ENCODE measurements at places on chromosomes 5 and 9.

DNA sequence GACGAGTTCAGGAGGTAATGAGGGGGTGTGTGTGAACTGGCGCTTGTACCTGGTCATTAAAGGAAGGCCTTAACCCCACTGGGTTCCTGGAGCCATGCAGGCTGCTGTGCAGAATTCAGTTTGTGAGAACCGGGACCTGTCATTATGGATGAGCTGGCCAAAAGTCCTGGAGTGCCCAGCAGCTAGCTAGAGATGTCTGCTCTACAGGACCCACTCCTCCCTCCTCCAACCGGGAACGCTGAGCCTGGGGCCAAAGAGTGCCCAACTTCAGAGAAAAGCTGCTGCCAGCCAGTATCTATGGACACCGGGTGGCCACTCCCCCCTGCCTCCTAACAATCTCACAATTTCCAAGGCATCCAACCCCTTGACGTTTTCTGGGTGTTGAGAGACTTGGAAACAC lies 1.2 kb downstream of the ENTREP1 start:
- no peak for DNase-seq

DNA sequence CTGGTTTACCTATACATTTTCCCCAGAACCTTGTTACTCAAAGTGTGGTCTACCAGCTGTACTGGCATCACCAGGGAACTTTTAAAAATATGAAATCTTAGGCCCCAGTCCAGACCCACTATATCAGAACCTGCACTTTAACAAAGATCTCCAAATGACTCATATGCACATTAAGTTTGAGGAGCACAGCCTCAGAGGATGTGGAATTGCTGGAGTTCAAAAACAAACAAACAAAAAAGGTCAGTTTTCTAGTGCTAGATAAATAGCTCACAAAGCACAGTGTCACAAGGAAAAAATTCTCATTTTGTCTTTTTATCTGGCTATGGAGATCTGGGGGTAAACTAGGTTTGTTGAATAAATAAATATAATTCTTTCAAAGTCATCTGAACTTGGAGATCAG lies 68.9 kb upstream of the ANKRD55 start:
- DNase-seq, result no peak

DNA sequence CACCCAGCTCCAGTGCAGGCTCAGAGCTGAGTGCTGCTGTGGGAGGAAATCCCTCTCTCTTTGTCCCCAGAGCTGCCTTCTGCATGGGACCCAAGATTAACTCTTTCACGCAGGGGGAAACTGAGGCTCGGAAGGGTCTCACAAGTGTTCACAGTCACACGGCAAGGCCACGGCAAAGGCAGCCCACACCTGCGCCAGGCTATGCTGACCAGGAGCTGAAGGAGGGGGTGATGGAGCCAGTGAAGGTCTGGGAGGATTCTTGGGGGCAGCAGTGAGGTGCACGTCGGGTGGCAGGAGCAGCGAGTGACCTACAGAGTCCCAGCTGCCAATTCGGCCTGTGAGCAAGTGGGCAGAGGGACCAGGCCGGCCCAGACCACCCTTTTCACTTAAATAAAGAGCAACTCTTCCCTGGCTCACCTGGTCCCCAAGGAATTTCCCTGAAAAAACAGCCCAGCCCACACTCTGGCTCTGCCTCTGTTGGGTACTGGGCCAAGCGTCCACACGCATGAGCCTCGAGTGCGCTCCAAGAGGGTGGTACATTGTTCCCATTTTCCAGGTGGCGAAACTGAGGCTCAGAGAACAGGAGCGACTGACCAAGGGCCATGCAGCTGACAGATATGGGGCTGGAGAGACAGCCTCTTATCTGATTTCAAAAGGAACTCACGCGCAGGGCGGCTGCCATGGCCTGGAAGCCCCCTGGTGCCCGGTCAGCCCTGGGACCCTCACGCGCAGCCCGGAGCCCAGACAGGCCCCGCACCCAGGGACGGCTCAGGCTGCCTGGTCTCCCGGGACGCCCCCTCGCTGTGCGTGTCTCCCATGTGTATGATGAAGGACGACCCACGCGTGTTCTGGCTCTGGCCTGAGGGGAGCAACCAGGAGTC lies 28.2 kb downstream of the SARDH start:
- no peak for DNase-seq

GRCh38 chr5:140575309-140575708 lies 10.7 kb downstream of the SLC35A4 start:
- no peak for DNase-seq

DNA sequence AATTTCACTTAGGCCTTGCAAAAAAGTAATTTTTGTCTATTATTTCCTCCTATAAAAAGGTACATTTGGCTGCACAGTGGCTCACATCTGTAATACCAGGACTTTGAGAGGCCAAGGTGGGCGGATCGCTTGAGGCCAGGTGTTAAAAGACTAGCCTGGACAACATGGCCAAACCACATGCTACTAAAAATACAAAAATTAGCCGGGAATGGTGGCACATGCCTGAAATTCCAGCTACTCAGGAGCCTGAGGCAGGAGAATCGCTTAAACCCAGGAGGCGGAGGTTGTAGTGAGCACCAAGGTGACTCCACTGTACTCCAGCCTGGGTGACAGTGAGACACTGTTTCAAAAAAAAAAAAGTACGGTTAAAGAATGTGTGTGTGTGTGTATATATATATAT lies 15.7 kb downstream of the NUP155 start:
- DNase-seq, result no peak

- no peak for DNase-seq
Observed at GRCh38 chr9:89437772-89438171, 60.1 kb downstream of the SEMA4D start.

- no peak for DNase-seq
Observed at GRCh38 chr5:66769030-66769733, 173.0 kb downstream of the MAST4 start.

DNA sequence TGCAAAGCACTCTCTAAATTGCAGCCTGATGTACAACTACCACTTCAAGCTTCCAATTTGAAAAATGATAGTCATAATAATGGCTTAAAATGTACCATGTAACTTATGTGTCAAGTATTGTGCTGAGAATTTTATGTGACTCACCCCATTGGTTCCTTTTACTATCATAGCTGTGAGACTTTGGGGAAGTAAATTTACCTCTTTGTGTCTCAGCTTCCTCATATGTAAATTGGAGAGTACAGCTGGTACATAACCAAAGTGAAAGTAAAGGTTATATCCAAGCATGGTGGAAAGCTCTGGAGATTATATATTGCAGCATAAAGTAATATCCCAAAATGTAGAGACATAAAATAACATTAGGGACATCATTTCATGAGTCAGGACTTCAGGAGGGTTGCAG lies 2200.4 kb upstream of the C9orf72 start:
- no peak for DNase-seq

GRCh38 chr5:180283026-180283615 lies 8.8 kb downstream of the MAPK9 start:
- no peak for DNase-seq

DNA sequence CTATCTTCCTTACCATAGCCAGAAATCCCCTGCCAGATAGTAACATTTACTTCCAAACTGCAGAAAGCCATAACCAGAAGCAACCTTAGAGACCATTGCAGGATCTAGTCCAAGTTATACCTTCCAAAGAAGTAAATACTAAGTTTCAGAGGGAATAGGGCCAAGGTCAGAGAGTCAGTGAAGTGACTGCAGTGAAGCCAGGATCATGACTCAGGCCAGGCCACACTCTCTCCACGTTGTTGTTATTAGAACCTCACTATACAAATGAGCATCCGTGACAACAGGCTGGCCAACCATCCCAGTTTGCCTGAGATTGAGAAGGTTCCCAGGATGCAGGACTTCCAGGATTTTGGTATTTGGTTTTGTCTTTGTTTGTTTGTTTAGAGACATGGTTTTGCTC lies 11.3 kb downstream of the ERAP1 start:
- DNase-seq, result no peak

DNA sequence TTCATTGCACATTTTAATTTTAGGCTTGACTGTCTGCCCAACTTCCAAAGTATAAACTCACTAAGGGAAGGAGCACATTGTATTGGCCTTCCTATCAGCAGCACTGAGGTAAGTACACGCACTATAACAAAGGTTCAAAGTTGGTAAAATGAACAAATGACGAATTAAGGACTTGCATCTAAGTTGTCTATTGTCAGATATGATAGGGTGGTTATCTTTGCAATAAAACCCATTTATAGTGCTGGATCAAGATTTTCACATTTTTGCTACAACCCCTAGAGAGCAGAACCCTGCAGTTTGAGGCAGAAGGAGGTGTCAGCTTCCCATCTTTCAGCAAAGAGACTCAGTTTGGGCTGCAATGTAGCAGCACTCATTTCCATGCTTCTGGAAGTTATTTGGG lies 5.1 kb downstream of the HOMER1 start:
- DNase-seq, result no peak

- DNase-seq, result no peak
Observed at GRCh38 chr5:36820900-36821299, 55.7 kb upstream of the NIPBL start.

DNA sequence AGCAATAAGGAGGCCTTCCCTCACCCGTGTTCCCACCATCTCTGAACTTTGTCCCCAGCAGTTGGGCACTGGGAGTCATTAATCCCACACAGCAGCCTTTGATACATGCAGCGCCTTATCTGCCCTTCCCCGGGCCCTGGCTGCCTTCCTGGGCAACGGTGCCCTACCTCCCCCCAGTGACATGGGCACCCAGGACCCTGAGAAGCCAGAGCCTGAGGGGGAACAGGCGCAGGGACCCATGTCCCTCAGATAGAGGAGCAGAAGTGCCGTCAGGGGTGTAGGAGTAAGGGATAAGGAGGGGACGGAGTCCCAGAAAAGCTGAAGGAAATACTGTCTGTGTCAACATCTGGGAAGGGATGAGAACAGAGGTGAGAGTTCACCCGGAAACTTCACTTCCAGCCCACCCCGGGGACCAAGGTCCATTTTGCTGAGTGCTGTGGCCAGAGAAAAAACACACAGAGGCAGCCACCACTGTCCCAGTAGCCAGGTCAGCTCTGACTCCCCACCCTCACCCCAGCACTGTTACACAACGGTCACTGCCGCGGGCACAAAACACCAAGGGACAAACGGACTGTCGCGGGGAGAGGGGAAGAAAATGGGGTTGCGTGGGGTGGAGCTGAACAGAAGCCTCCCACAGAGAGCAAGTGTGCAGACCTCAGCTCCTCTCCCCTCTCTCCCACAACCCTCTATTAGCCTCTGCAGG lies 3.8 kb downstream of the PCDH1 start:
- DNase-seq, result peak; percentile 40

DNA sequence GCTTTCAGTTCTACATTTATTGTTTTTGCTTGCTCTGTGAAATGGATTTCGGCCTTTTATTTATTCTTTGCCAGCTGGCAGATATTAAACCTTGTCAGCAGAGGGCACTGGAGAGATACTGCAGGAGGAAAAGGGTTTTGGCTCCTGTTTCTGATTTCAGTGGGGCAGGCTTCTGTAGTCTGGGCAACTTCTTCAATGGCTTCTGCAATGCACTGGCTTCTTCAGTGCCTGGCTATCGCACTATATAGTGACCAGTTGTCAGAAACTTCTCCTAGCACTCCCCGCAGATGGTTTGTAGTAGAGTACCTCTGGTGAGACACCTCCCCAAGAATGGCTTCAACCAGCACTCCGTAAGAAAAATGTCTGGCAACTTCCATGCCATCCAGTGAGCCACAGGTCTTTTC lies 3.2 kb upstream of the NFX1 start:
- peak; percentile 39 for DNase-seq

GRCh38 chr9:34059281-34059680 lies 10.6 kb upstream of the UBAP2 start:
- no peak for DNase-seq

DNA sequence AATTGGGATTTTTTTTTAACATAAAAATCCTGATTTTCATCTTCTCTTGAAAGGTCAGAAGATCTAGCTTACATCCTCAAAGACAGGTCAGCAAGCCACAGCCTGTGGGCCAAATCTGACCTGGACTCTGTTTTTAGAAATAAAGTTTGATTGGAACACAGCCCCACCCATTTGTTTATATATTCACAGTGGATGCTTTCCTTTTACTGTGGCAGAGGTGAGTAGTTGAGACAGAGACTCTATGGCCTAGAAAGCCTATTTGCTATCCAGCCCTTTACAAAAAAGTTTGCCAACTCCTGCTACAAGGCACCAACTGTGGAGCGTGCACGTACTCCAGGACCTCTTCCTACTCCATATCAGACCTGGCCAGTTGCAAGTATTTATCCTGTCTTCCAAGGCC lies 13.4 kb upstream of the CCNJL start:
- no peak for DNase-seq

DNA sequence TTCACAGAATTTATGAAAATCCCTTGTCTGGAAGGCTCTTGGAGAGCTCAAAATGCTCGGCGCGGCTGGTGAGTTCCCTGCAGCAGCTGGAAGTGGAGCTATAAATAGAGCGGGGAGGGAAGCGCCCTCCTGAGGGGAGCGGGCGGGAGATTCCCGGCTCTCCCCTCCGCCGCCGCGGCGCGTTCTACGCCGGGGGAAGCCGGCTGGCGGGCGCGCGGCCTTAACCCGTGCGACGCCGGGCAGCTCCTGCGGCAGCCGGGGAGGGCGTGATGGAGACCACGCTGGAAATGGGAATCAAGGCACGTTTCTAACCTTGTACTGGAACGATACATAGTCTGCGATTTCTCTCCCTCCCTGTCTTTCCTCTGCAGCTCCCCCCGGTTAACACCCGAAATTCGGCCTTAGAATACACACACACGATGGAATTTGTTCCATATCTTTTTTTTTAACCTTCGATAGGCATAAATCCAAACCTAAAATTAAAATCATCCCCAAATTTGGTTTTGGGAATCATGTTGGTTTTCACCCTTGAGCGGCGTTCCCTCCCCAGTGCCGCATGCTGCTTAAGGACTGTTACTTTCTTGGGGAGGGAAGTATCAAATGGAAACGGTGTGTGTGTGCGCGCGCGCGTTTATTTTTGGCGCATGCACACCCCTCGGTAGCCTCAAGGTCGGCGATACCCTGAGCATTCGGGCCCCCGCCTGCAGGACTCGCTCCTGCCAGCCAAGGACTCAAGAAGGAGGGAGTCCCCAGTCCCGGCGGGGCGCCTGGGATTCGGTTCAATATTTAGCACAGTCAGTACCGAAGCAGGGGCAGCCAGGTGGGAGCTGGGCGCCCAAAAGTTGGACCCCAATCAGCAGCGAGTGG lies 306.3 kb upstream of the KCNN2 start:
- DNase-seq, result peak; percentile 71

DNA sequence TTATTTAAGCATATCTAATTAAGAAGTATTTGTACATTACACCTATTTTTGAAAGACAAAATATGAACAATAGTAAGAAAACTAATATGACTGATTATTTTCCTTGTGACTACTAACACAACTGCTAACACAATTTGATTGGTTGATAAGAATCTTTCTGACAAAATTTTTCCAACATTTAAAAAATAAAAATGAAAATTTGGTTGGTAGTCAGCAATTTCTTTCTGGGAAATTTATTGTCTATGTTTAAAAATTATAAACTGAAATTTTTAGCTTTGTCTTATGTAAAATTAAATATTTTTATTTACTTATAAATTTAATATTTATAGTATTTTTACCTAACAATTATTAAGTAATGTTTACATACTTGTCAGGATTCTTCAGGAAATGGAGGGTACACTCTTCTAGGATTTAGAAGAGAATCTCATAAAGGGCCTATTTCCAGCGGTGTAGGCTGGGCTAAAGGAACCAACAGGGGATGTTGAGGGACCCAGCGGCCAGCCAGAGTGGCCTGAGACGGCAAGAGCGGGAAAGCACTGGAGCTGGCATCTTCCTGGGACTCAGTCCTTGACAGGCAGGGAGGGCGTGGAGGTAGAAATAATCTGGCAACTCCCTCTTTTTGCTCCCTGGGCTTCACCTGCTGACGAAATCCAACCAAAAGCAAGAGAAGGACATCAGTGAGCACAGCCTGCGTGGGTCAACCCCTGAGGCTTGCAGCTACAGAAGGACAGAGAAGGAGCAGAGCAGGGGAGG lies 14.7 kb upstream of the FAM120A start:
- no peak for DNase-seq

Measured in pancreas (tissue), 10 donors.